ENCODE measurements at places on chromosomes 7 and 10.

- no peak for DNase-seq
Observed at GRCh38 chr10:118950997-118951637, 78.4 kb upstream of the NANOS1 start.

DNA sequence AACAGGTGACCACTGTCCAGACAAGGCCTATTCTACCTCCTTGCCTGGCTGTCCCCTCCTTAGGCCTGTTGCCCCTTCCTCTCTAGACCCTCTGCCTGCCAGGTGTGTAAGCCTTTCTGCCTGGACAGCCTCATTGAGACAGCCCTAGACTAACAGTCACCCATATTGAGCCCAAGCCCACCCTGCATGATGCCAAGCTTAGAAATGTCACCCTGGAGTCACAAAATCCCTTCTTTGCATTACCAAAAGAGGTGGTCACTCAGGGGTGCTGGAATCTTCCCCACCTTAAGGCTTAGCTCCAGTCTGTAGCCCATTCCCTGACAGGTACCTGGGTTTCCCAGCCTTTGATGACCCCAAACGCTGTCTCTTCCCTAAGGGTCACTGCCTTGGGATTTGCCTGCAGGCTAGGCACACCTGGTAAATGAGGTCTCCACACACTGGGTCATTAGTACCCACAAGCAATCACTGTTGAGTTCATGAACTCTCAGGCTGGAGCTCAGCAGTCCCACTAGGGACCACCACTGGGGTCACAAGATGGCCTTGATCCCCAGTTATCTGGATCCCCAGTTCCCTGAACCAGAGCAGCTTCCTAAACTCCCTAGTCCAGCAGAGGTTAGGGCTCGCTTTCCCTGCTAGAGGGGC is 54.9 kb upstream of the CAMK2B start:
- no peak for DNase-seq

DNA sequence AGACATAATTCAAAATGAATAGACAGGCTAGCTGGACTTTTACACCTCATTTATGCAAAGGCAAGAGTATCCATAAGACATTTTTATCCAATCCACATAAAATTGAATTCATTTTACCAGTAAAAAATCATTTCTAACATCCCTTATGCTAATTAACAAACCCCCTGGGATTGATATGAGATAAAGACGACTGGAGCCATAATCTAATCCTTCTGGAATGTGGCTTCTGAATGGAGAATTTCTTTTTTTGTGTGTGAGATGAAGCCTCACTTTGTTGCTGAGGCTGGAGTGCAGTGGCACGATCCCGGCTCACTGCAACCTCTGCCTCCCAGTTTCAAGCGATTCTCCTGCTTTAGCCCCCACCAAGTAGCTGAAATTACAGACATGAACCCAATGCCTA is 90.4 kb downstream of the AKR1D1 start:
- no peak for DNase-seq

GRCh38 chr10:110422548-110422947 is 75.2 kb upstream of the DUSP5 start:
- no peak for DNase-seq

GRCh38 chr10:128125416-128125943 is 743 bp downstream of the MKI67 start:
- no peak for DNase-seq

DNA sequence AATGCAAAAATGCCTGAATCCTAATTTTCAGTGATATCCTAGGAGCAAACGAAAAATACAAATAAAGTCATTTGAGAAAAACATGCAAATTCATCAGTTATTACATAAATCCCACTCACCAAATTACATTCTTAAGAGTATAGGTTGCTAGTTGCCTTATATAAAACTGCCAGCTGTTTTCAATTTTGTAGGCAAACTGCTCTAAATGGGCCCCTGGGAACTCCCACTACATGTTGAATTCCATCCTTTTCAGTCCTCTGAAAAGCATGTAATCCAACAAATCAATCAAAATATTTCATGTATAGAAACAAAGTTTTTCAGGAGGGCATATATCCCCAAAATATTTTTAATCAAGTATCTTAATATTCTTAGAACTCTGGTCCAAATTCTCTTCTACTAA is 2.1 kb upstream of the JMJD1C start:
- no peak for DNase-seq

- no peak for DNase-seq
Observed at GRCh38 chr7:12117170-12117569, 93.9 kb upstream of the TMEM106B start.

- DNase-seq: no peak
Observed at GRCh38 chr10:22779331-22780019, 65.1 kb upstream of the PIP4K2A start.

- no peak for DNase-seq
Observed at GRCh38 chr7:36686499-36686898, 37.8 kb downstream of the AOAH start.

DNA sequence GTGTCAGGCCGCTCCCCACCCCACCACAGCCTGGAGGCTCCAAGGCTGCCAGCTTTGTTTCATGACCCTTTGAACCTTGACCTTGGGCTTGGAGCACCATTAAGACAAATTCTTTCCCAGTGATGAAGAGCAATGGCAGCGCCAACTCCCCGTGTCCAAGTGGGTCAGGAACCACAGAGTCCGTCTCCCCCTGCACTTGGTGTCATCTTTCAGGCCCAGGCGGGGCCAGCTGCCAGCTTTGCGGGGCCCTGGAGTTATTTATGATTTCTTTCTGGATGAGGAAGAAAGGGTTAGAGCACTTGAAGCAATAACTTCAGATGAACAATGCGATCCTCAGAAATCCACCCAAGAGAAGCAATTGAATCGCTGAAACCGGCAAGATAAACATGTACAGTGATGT is 110.8 kb downstream of the MYL10 start:
- DNase-seq: no peak

DNA sequence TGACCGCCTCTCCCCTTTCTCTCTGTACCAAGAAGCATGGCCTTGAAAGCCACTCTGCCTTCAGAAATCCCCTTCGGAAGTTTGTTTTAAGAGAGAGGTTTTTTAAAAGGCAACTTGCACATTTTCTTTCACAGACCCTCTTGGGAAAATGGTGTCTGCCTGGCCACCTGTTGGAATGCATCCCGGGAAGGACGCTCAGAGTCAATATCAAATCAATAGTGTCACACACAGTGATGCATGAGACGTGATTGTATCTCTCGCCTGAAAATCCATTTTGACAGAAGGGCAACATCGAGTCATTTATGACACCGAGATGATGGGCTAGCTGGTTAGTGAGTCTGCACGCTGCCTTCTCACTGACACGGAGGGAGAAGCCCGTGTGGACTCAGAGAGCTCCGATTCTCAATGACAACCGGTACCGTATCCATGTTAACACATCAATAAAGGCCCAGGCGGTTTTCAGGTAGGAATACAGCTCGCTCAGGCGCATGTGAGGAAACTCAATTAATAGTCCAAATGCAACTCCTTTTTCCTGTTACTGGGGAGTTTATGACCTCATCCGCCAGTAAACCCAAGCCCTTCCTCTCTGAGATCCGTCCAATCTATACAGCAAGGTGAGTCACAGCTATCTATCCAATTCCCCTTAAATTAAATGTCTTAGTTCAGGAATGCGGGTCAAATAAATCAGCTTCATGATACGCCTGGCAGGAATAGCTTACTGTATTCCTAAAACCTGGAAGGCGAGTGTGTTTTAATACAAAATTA is 621.5 kb upstream of the MKI67 start:
- no peak for DNase-seq

DNA sequence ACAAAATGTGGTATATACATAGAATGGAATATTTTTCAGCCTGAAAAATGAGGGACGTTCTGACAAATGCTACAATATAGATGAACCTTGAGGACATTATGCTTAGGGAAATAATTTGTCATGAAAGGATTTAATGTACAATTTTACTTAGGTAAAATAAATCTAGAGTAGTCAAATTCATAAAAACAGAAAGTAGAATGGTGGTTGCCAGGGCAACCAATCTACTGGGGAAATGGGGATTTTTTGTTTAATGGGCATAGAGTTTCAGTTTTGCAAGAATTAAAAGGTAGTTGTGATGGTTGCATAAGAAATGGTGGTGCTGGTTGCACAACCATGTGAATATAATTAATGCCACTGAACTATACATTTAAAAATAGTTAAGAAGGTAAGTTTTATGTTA is 296.0 kb upstream of the SP4 start:
- no peak for DNase-seq

DNA sequence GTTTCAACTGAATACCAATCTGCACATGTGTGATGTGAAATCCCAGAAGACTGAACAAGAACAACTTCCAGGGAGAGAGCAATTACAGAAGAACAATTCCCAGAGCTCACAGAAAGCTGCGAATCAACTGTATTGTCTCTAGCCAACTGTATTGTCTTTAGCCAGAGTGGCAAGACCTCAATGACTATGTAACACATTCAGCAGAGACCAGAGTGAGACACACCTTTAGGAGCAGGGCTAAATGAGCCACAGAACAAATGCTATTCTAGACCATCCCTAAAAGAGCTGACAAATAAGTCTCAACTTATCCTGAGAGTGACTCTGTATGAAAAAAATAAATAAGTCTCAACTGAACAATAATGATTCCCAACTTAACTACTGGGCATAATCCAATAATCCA is 72.0 kb downstream of the KMT2C start:
- DNase-seq: no peak

- DNase-seq: no peak
Observed at GRCh38 chr7:80895056-80895455, 23.8 kb downstream of the SEMA3C start.

DNA sequence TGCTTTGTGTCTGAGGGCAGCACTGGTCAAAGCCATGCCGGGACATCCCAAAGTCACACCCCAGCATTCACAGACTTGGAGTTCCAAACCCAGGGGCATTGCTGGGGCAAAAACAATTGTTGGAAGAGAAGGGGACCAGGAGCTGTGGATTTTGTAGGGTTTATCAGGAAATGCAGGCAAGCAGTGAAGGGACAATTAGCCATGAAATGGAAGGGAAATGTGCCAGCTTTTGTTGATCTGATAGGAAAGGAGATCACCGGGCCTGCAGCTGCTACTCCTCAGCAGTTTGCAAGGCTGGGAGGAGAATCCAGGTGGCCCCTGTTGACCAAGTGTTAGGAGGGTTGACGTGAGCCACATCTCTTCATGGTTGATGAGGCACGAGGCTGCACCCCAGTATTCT is 2.5 kb upstream of the BRI3 start:
- no peak for DNase-seq

GRCh38 chr7:158267742-158268435 is 319.7 kb downstream of the PTPRN2 start:
- DNase-seq: no peak

DNA sequence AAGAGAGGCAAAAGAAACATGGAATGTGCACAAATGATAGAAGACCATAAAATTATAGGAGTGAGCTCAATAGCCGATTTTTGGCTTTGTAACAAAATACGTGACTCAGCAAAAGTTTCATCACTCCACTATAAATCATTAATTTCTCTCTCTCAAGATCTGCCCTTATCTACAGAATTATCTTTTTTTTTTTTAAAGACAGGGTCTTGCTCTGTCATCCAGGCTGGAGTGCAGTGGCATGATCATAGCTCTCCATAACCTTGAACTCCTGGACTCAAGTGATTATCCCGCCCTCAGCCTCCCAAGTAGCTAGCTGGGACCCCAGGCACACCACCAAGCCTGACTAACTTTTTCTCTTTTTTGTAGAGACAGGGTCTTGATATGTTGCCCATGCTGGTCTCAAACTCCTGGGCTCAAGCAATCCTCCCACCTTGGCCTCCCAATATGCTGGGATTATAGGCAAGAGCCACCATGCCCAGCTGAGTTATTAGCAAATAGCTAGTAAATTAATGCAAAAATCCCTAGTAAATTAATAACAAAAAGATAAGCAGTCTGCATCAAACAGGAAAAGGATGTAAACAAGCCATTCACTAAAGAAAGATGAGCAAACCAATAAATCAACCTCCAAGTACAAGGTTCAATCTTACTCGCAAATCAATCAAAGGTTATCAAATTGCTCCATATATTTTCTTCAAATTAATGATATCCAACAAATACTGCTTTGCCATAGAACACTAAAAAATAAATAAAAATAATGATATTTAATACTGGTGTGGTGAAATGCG is 450.7 kb downstream of the PARD3 start:
- no peak for DNase-seq

GRCh38 chr7:139016931-139017511 is 18.8 kb downstream of the ZC3HAV1L start:
- peak; percentile 40 for DNase-seq

DNA sequence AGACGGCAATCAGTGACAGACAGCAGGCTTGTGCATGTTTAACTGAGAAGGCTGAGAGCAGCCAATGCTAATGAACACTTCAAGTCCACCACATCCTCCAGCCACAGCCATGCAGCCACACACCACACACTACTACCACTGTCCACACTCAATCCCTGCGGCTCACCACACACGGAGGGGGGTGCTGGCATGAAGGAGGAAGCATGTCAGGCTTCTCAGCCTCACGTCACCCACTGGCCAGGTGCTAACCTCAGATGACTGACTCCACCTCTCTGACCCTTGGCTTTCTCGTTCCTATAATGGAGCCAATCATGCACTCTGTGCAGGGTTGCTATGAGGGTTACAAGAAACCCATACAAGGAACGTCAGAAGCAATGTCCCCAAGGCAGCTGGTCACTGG is 165.4 kb upstream of the RNF32 start:
- DNase-seq: no peak

DNA sequence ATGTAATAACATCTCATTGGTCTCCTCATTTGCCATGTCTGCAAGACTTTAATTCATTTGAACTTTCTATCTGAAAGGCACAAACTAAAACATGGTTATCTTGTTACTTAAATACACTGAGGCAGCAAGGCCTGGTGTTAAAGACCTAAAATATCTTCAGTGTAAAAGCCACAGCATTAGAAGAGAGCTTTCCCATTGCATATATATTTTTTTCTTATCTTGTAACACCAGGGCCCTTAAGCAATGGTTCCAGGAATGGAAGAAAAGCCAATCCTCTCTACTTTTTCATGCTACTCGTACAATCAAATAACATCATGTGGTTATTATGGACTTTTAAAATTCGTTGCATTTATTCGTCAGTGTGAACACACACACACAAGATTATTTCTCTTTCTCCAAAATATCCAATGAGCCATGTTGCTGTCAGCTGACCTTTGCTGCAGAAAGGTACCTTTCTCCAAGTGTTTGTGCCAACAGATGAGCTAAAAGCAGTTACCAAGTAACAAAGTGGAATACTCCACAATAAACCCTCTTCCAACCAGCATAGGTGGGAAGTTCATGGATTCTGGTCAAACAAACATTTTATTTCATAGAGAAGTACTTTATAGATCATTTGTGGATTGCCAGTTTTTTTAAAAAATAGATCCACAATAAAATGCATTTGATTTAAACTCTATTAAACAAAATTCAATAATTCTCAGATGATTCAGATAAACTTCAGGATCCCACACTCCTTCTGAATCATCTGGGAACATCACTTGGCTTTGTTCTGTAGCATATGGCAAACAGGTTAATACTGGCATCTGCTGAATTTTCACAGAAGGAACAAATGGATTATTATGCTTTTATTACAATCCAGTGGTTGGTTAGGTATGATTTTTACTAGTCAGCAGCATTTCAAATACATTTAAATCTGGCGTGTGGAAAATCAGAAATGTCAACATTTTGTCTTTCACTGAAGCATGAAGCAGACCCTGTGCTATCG is 63.3 kb upstream of the AGBL3 start:
- DNase-seq: no peak

Data from NCI-H187 treated with DMSO at 0.1 percent for 48 hours (cell line).